Uterus (tissue), 4 donors: ENCODE measurements at places on chromosomes 12 and 14. TPM values are rescaled to one million over a fixed set of nuclear protein-coding genes. Genes with fewer than 3 reads are reported as not detected.

DNA sequence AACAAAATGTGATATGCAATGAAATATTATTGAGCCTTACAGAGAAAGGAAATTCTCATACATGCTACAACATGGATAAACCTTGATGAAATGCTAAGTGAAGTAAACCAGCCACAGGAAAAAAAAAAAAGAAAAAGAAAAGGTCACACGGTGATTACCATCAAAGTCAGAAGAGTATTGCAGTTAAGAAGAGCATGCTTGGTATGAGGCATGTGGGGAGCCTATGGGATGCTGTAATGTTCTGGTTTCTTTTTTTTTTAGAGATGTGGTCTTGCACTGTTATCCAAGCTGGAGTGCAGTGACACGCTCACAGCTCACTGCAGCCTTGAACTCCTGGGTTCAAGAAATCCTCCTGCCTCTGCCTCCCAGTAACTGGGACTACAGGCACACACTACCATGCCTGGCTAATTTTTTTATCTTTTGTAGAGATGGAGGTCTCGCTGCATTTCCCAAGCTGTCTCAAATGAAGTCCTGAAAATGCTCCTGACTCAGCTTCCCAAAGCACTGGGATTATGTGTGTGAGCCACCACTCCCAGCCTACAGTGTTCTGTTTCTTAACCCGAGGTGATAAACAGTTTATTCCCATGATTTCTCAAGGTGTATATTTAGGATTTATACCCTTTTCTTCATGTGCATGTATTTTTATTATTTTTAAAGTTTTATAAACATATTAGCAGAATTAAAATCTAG lies 96.2 kb downstream of the SEC23A start:
- no peak for DNase-seq

- DNase-seq, result no peak
These were observed 18.2 kb upstream of the STRAP start for GRCh38 chr12:15863984-15864383.

GRCh38 chr14:64773577-64773976 lies 69.4 kb downstream of the PLEKHG3 start:
- DNase-seq, result no peak

- DNase-seq, result no peak
These were observed 247.1 kb downstream of the GXYLT1 start for GRCh38 chr12:41897593-41897992.

GRCh38 chr12:56836317-56836716 lies 73.2 kb downstream of the HSD17B6 start:
- no peak for DNase-seq

The SGPP1 gene
- 21.0 TPM for total RNA-seq

The VEZT gene
- total RNA-seq, result 60.3 TPM
